ENCODE measurements at places on chromosomes 13 and 19.

GRCh38 chr19:31444931-31445330 is 95.7 kb upstream of the TSHZ3 start:
- DNase-seq = no peak

GRCh38 chr19:40596608-40597328 is 4.4 kb upstream of the LTBP4 start:
- no peak for DNase-seq

- no peak for DNase-seq
Observed at GRCh38 chr13:43260999-43261398, 237.6 kb downstream of the DNAJC15 start.

DNA sequence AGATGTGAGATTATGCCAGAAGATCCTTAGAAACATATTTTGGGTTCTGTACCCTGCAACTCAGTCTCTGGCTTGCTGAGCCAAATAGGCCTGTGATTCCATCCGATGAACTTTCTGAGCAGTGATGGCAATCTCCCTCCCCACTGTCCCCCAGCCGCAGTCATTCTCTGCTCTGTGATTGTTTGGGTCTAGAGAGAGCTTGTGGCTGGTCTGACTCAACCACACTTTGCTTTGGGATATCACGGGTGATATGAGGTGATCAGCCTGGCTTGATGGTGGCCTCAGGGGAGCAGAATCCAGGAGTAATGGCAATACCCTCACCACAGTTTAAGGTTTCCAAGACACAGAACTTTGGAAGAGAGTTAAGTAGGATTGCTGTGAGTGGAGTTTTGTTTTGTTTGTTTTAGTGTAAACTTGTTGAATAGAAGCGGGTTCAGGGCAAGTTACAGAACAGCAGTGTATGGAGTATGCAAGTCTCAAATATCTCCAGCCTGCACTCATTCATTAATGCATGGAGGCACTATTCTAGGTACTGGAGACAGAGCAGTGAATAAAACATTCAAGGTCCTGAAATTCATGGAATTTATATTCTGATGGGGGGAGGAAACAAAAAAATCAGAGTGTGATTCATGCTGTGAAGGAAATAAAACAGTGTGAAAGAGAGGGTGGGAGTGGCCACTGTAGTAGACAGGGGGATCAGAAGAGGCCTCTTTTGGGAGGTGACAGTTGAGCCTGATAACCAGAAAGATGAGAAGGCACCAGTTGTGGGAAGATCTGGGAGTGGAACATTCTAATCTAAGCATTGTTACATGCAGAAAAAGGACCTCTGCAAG is 5.3 kb downstream of the SAMD4B start:
- DNase-seq = no peak

DNA sequence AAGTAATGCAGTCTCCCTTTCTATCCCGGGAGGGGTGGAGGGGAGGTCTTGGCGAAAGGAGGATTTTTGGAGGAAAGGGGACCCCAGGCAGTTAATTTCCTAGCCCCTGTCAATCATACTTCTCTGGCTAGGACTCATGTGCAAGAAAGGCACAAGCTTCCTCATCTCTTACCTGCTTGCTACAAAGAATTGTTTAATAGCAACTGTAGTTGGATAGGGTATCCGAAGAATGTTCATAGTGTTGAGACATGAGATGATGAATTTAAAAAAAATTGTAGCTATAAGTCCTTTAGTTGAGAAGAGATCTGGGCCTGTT is 525 bp downstream of the BORA start:
- no peak for DNase-seq

GRCh38 chr13:51339952-51340732 is 651 bp downstream of the SERPINE3 start:
- no peak for DNase-seq

DNA sequence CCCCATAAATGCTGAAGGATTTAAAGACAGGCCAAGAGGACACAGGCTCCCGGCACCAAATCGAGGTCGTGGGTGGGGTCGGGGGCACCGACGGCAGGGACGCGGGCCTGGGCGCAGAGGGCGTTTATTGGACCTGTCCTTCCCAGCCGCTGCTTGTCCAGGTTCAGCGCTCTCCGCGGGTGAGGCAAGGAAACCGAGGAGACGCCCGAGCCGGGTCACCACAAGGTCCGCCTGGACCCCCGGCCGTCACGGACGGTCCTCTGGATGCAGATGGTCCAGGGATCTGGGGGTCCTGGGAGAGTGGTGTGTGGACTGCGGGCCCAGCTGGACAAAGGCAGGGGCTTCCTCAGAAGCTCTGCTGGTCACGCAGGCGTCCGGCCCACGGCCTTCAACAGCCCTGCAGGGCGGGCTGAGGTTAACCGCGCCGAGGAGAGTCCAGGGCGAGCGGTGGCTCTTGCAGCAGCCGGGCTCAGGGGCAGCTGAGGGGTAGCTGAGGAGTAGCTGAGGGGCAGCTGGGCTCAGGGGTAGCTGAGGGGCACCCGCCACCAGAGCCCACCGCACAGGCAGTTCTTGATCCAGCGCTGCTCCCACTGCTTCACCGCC is 8.5 kb downstream of the CFD start:
- no peak for DNase-seq

- peak; percentile 71 for DNase-seq
Observed at GRCh38 chr13:50082426-50083281, 67.4 kb downstream of the KCNRG start.

GRCh38 chr13:23330356-23330755 is 103.1 kb downstream of the SACS start:
- no peak for DNase-seq

GRCh38 chr13:91351980-91352379 is 4.5 kb downstream of the MIR17HG start:
- no peak for DNase-seq
